ENCODE measurements at places on chromosomes 4 and X.

GRCh38 chr4:127211650-127212560 is 420.9 kb upstream of the INTU start:
- no peak for DNase-seq

DNA sequence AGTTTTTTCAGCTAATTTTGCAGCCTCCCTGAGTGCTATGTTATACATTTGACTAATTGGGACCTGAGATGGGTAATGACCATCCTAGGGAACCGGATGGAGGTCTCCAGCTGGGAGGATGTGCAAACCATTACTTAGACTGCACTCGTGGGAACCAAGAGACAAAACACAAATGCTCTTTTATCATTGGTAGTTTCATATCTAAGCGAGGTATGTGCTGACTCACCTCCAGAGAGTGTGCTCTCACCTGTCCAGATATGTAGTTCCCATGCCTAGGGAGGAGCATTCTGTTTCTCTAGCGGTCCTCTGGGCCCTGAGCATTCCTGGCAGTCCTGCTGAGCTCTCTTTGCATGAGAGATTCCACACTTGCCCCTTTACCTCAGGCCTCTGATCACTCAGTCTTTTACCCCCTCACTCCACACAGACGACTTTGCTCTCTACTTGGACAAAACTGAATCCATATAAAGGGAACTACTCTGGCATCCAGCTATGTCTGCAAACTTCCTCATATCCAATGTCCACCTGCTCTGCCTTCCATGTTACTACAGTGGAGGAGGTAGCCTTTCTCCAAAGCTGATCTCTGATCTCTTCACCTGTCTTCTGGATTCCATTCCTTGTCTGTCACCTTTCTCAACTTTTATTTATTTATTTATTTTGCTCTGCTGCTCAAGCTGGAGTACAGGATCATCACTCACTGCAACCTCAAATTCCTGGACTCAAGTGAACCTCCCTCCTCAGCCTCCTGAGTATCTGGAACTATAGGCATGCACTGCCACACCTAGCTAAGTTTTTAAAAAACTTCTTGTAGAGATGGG is 88.4 kb downstream of the LRP2BP start:
- DNase-seq, result no peak

DNA sequence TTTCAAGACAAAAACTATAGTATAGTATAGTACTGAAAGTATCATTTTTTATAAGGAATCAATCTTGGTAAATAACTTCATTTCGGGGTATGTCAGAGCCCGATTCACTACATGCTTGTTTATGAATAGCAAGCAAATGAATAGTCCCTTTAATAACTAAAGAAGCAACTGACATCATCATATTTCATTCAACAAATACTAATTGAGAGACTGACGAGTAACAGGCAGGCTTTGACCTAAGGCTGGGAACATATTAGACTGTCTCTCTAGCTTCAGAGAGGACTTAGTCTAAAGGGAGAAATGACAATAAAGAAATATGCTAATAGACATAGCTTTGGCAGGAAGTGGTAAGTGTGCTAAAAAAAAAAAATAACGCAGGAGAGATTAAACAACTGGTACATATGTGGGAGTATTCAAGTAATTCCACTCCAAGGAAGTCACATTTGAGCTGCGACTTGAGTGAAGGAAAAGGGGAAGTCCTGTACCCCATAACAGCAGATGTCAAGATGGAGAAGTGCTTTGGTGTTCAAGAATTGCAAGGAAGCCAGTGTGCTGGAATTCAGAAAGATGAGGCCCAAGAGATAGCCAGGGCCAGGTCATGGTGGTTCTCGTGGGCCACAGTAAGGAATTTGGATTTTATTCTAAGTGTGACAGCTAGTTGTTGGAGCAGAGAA is 284.9 kb downstream of the FBXO8 start:
- DNase-seq, result no peak

DNA sequence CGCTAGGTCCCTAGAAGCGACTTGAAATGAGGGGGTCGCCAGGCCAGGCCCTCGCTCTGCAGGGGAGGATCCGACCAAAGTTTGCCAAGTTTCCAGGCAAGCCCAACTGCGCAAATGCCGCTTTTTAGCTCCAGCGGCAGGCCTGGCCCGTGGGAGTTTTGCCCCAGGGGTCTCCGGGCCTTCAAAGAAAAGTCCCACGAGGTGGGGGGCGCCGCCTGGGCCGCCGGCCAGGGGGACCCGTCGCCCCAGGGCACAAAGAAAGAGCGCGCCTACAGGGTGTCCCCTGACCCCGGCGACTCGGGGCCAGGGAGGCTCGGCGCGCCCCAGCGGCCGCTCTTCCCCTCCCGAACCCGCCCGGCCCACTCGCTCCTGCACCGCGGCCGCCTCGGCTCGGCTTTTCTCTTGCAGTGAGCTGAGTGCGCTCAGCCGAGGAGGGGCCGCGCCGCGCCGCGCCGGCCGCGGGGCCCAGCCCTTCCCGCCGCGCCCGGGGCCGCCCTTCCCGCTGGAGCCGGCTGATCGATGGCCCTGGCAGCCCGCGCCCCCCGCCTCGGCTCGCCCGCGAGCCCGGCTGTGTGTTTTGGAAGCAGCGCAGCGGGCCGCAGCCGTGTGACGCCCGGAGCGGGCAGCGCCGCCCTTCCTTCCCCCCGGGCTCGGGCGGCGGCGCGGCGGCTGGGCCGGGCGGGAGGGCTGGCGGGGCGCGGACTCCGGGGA is 754 bp upstream of the KLF3 start:
- peak; percentile 72 for DNase-seq

- no peak for DNase-seq
Measured at GRCh38 chr4:39699687-39700409, 1.9 kb downstream of the UBE2K start.

- no peak for DNase-seq
Measured at GRCh38 chrX:38402118-38402517, 49.7 kb downstream of the OTC start.

Measured in H1 (cell line).